ENCODE measurements at places on chromosomes 16 and 17. TPM values are rescaled to one million over a fixed set of nuclear protein-coding genes. Genes with fewer than 3 reads are reported as not detected.
A peak's percentile ranks its signal among the peaks of the same experiment; 100 is the strongest.

DNA sequence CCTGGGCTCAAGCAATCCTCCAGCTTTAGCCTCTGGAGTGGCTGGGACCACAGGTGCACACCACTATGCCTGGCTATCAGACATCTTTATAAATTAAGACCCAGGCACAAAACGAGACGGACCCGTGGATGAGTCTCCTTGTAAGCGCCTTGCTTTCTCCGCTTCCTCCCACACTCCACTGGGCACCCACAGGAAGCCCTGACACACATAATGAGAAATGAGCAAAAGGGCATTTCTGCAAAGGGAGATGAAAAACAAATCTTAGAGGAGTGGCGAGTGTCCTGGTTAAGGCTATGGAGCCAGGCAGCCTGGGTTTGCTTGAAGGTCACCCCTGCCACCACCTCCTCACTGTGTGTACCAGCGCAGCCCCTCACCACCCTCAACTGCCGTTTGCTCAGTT lies 56.3 kb downstream of the XYLT1 start:
- DNase-seq: no peak

- no peak for DNase-seq
These were observed 818 bp downstream of the TPPP3 start for GRCh38 chr16:67392301-67393059.

- no peak for DNase-seq
These were observed 17.2 kb downstream of the CMIP start for GRCh38 chr16:81461766-81462165.

- no peak for DNase-seq
These were observed 29.9 kb upstream of the CHMP6 start for GRCh38 chr17:80961541-80962330.

DNA sequence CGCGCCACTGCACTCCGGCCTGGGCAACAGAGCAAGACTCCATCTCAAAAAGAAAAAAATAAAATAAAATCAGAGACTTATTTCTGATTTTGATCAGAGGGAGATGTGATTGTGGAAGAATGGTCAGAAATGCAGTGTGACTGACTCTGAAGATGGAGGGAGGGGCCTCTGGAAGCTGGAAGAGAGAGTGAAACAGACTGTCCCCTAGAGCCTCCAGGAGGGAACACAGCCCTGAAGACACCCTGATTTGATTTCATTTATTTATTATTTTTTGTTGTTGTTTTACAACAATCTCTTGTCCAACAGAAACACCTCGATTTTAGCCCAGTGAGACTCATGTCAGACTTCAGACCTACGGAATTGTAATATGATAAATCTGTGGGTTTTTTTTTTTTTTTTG lies 26.1 kb downstream of the BCL7C start:
- DNase-seq: no peak

DNA sequence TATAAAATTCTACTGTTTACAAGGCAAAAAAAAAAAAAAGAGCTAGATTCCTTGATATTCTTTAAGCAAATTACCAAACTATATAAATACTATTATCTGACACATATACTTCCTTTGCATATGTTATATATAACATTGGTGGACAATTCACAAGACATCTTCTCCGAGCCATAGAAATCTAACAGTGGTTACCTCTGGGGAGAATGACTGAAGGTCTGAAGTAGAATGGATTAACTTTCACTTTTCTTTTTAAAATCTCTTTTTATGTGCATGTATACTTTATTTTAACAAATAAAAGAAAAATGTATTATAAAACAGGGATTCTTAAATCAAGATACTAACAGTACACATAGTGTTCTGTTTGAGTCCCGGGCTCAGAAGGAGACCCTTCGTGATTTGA lies 131.0 kb downstream of the MRTFB start:
- no peak for DNase-seq

- no peak for DNase-seq
These were observed 38.9 kb downstream of the ZNF207 start for GRCh38 chr17:32388613-32389459.

GRCh38 chr16:59090541-59090940 lies 356.4 kb upstream of the GOT2 start:
- DNase-seq: no peak

GRCh38 chr16:84916178-84916577 lies 95.2 kb downstream of the ZDHHC7 start:
- DNase-seq: no peak

DNA sequence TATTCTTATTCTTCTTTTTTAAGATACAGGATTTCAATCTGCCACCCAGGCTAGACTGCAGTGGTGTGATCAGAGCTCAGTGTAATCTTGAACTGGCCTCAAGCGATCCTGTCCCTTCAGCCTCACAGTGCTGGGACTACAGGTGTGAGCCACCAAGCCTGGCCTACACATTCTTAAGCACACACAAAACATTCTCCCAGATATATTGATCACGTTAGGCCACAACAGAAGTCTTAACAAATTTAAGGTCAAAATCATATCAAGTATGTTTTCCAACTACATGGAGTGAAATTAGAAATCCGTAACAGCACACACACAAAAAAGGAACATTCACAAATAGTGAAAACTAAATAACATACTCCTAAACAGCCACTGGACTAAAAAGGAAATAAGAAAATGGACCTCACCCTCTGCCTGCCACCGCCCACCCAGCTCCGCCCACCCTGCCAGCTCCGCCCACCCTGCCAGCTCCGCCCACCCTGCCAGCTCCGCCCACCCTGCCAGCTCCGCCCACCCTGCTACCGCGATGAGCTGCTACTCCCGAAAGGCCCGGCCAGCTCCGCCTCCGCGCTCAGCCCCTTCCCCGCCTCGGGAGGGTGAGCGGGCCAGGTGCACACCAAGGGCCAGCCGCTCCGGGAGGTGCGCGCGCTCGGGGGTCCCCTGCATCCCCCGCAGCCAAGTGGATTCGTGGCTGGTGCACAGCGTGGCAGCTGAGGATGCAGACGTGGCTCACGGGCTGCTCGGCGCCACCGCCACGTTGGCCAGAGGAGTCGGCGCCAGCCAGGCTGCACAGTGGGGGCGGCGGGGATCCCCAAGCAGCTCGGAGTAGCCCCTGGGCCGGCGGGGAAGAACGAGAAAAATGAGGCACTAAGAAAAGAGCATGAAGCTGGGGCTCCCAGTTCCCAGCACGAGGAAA lies 41.2 kb downstream of the C16orf87 start:
- DNase-seq: peak; percentile 70

DNA sequence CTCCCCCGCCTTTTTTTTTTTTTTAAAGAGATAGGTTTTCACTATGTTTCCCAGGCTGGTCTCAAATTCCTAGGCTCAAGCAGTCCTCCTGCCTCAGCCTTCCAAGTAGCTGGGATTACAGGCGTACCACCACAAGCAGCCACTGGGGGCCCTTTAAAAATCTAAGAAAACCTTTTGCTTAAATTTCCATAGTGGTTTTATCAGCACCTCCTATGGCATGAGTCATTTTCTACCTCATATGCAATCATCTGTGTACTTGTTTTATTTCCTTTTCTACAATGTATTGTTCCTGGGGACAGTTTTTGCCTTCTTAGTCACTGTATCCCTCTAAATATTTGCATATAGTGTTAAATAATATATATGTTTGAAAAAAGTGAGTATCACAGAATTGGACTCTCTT lies 29.2 kb downstream of the GNA13 start:
- DNase-seq: peak; percentile 68

- no peak for DNase-seq
These were observed 110.3 kb downstream of the SNX29 start for GRCh38 chr16:12086822-12087221.

DNA sequence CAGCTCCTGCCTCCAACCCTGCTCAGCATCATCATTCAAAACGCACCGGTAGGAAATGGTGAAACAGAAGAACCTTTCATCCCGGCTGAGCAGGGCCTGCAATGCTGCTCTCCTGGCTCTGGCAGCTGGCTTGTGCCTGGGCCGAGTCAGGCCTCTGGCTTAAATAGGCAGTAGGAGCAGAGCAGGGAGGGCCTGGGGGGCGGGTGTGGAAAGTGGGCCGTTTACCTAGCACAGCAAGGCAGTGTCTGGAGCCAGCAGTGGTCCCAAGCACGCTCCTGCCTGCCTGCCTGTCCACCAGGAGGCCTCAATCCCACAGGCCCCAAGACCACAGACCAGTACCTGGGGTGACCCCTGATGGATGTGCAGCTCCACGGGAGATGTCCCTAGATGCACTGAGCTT lies 59.3 kb downstream of the SMPD3 start:
- no peak for DNase-seq

DNA sequence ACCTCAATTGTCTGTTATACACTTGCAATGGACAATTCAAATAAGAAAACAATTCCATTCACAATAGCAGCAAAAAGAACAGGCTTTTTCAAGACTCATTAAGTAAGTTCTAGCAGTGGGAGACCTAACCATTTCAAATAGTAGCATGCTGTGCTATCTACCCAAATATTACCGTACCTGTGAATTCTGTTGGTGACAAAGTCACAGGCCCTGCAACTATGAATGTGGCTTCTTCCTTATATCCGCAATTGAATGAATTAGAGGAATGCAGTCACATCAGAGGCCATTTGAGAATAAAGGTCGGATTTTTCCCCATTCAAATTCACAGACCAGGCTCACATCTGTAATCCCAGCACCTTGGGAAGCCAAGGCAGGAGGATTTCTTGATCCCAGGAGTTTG lies 800 bp upstream of the NME4 start:
- DNase-seq: no peak

The SPATA22 gene
- not detected for total RNA-seq

The ARHGDIG gene
- total RNA-seq: not detected

The SLC13A2 gene
- not detected for total RNA-seq

DNA sequence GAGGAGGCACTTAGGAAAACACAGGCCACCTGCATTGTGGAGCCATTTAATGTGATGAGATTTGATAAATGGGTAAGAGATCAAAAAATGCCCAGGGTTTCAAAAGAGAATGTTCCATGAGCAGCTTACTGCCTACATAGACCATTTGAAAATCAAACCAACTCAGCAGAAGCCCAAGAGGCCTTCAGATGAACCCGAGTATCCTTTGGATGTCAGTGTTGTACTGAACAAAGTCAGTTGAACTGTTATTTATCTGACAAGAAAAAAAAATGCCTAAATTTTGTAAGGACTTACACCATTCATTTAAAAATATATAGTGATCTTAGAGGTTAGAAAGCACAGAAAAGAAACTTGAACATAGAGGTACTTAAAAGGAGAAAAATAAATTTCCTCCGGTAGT lies 381.7 kb downstream of the ZFHX3 start:
- no peak for DNase-seq

GRCh38 chr17:78567991-78568390 lies 9.2 kb downstream of the DNAH17 start:
- DNase-seq: no peak

The PPM1E gene
- not detected for total RNA-seq

DNA sequence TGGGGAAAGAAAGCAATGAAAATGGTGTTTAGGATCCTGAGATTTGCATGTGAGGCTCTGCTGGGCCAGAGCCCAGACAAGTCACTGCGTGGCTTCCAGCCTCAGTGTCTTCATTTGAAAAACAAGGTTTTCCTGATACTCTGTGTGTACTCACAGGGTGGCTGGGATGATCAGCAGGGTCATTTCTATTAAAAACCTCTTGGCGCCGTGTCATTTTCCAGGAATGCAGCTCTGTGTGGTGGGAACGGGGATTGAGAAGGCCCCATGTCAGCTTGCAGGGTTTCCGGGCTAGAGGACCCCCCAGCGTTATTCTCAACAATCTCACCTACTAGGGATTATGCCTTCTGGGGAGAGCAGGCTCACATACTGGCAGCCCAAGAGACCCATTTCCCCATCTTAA lies 73.5 kb downstream of the FOXL1 start:
- no peak for DNase-seq

DNA sequence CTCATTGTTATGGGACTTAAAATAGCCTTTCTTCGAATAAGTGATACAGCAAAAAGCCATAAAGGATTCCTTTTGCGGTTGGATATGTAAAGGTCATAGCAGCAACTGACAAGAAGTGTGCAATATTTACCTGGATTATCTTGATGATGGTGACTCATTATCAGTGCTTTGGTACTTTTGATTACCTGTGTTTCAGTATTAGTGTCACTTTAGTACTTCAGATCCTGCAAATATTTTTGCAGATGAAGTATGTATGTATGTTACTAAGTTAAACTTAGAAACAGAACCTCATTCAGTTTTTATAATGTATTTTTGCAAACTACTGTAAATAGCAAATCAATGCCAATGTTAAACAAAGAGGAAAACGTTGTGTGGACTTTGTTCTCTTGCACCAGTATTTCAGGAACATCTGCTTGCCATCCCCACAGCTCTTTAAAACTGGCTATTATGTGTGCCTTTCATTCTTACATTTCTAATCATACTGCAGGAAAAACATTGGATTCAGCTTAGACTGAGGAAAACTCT lies 10.5 kb downstream of the CNEP1R1 start:
- DNase-seq: no peak

DNA sequence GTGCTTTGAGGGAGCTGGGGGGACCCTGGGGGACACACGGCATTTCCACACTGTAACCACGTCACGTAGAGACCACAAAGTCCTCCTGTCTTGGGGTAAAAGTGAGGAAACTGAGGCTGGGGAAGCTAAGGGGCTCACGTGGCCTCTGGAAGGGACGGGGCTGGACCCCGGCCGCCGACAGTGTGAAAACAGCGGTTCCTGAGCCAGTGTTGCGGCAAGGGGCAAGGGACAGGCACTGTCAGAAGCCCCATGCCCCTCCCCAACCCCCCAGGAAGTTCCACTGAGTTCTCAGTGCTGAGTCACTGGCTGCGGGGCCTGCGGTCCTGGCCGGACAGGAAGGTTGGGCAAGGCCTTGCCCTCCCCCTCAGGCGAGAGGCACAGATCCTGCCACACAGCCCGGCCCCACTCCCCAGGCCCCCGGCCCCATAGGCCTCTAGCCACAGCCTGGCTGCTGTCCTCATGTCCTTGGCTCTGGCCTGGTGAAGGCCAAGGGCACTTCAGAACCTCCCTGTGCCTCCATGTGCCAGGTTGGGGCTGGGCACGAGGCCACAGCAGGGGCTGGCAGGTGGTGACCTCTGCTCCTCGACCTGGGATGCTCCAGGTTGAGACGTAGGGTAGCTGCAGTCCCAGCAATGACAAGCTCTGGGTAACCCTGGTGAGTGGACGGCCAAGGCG lies 5.0 kb upstream of the CCDC57 start:
- no peak for DNase-seq

The RPUSD1 gene
- 16.3 TPM for total RNA-seq

- DNase-seq: no peak
These were observed 3.3 kb downstream of the ABCC3 start for GRCh38 chr17:50637829-50638605.

- no peak for DNase-seq
These were observed 5.0 kb downstream of the ACSF2 start for GRCh38 chr17:50430821-50431618.

- DNase-seq: no peak
These were observed 80.0 kb downstream of the ATF7IP2 start for GRCh38 chr16:10465821-10466220.

- no peak for DNase-seq
These were observed 262.7 kb upstream of the KCNJ16 start for GRCh38 chr17:69812240-69812837.

GRCh38 chr17:28347261-28347891 lies 10.0 kb downstream of the POLDIP2 start:
- no peak for DNase-seq

The USP43 gene
- not detected for total RNA-seq

All from naive thymus-derived CD4-positive, alpha-beta T cell (primary cell).